ENCODE measurements at places on chromosomes 11 and 22. TPM values are rescaled to one million over a fixed set of nuclear protein-coding genes. Genes with fewer than 3 reads are reported as not detected.

Gene RBM7
- 5.3 TPM for polyA plus RNA-seq

Gene ARAP1
- polyA plus RNA-seq = 150 TPM

Gene SUSD2
- polyA plus RNA-seq = 30.8 TPM

Gene CDCA5
- 0.88 TPM for polyA plus RNA-seq

Gene KDM4D
- 0.40 TPM for polyA plus RNA-seq

Gene DMC1
- polyA plus RNA-seq = 0.13 TPM

Gene PTPRCAP
- polyA plus RNA-seq = 13.4 TPM

Gene SERHL2
- polyA plus RNA-seq = 3.4 TPM

Gene CTSW
- polyA plus RNA-seq = 2.9 TPM

Gene MN1
- polyA plus RNA-seq = 1.2 TPM

Gene GDPD4
- not detected for polyA plus RNA-seq

DNA sequence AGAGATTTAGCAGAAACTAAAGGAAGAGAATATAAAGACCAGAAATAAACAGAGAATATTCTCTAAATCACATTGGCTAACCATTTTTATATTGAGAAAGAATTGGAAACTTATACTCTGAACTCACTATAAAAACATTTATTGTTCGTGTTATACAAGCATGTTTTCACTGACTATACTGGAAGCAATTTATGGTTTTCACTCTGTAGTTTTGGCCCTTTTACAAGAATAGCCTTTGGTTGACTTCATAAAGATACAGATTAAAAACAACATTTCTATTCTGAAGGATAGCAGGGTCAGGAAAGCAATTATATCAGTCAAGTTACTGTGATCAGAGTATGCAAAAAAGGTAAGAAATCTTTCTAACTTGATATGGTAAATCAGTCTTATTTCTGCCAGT is 965.7 kb upstream of the FAT3 start:
- DNase-seq = no peak

GRCh38 chr11:73907191-73907590 is 30.4 kb downstream of the PAAF1 start:
- peak; percentile 81 for DNase-seq

DNA sequence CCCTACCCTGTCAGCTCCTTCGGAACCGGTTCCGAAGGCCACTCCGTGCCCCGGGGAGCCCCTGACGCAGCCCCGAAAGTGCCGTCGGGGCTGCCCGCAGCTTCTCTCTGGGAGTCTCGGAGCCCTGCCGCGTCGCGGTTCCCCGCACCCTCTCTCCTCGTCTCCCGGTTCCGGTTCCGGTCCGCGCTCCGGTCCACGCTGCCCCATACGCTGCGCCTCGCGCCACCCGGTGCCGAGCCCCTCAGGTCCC is 618 bp downstream of the MTA2 start:
- no peak for DNase-seq

GRCh38 chr11:23509023-23509422 is 648.7 kb upstream of the CCDC179 start:
- DNase-seq = no peak

- no peak for DNase-seq
These were observed 103.5 kb downstream of the MICAL2 start for GRCh38 chr11:12213883-12214282.

GRCh38 chr11:61954851-61955421 is 4.8 kb downstream of the BEST1 start:
- DNase-seq = peak; percentile 62

DNA sequence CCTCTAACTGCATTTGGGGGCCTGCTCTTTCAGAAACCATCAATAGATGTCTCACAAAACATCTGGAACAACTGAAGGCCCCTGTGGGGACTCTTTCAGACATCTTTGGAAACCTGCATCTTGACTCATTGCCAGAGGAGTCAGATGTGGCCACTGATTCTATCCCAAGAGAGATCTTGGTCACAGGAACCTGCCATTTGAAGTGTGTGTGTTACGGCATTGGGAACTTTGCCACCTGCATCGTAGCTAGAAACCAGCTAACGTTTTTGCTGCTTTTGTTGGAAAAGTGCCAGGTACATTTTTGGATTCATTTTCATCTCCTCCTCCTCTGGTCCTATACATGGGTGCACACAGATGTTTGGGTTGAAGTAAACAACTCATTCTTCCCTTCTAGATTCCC is 4.3 kb downstream of the SRRD start:
- DNase-seq = no peak

GRCh38 chr11:72069200-72069599 is 11.1 kb downstream of the NUMA1 start:
- DNase-seq = no peak

GRCh38 chr22:43385770-43386641 is 25.8 kb upstream of the MPPED1 start:
- peak; percentile 77 for DNase-seq

GRCh38 chr11:108616549-108616948 is 23.0 kb upstream of the EXPH5 start:
- no peak for DNase-seq

DNA sequence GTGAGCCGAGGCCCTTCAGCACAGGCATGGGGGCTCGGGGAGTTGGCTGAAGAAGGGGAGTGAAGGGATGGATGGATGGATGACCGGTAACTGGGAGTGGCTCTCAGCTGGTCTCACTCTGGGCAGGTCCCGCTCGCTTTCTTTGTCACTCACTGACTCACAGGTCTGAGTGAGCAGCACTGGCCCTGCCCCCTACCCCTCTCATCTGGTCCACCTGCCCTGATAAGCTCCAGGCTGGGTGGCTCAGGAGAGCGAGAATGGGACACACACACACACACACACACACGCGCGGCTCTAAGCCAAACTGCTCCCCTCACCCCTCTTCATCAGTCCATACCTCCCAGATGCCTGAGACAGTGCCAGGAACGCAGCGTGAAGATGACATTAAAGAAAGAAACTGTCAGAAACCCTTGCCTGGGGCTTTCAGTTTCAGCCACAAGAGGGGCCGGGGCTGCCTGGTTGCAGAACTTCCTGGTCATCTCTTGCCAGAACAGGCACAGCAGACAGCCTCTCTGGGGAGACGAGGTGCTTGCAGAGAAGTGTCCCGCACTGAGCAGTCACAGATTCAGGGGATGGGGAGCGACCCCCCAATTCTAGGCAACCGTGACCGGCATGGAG is 16.5 kb upstream of the SHISAL1 start:
- DNase-seq = no peak

- no peak for DNase-seq
These were observed 232.4 kb downstream of the MIAT start for GRCh38 chr22:26889802-26890201.

- no peak for DNase-seq
These were observed 50.1 kb downstream of the DDX6 start for GRCh38 chr11:118740892-118741291.

DNA sequence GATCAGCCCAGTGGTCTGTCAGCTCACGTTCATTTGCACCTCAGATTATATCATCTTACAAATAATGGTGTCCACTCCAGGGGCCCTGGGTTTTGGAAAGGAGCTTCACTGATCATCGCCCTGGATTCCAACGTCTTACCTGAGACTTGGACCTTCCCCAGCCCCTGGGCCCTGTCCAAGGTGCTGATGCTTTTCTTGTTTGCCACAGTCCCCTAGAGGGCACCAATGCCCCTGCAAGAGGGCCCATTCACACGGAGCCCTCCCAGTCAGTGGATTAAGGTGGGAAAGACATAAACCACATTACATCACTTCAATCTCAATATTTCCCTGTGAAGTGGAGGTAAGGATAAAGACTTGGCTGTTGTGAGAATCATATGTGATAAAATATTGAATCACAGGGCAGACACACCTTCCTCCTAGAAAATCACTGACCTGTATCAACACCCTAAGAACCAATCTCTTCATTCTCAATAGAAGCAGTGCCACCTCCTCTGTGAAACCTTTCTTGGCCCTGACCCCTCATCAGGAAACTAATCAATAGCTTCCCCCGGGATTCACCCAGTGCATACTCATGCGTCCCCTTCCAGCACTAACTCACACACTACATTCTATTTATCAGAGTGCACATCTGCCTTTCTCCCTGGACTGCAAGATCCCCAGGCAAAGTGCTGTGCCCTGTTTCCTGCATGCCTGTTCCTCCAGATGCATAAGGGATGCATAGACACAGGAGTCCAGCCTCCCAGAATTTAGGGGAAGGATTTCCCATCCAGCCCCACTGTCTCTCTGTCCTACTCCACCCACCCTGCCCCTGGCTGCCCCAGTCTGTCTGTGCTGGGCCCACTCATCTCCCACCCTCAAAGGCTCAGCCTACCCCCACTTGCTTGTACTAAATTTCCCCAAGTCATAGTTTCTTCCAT is 167.0 kb downstream of the BUD13 start:
- DNase-seq = peak; percentile 22

DNA sequence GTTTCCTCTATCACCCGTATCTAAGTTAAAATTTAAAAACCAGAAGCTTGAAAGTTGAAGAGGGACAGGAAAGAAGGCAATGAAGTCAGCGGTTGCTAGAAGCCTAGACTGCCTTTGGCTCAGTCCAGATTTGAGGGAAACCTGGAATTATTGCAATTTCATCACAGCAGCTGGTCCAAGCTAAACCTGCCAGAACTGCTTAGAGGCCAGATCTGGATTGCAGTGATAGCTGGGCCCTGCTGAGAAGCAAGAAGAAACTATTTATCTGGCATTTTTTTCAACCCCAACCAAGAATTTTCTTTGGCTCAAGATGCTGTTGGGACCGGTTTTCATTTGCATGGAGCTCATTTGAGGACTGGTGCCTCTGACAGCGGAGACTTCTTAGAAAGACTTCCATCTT is 121.5 kb upstream of the TEAD1 start:
- DNase-seq = peak; percentile 33

- no peak for DNase-seq
These were observed 8.0 kb upstream of the MRPL16 start for GRCh38 chr11:59818572-59818971.

DNA sequence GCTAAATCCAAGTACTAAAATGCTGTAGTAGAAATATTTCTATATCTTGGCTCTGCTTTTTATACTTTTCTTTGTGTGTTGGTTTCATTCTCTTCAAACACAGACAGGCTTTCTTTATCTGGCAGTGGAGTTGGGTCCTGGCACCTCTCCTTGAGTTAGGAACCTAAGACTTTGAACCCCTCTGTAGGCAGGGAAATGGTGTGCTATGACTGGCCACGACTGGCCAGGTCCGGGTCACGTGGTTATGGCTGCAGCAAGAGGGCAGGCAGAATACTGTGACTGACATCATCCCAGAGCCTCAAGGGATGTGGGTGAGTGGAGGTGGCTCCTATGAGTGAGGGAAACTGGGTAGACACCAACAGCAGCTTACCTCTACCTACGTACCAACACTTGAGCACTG is 42.0 kb downstream of the APIP start:
- no peak for DNase-seq

GRCh38 chr11:35250621-35251020 is 111.7 kb downstream of the CD44 start:
- peak; percentile 7 for DNase-seq

DNA sequence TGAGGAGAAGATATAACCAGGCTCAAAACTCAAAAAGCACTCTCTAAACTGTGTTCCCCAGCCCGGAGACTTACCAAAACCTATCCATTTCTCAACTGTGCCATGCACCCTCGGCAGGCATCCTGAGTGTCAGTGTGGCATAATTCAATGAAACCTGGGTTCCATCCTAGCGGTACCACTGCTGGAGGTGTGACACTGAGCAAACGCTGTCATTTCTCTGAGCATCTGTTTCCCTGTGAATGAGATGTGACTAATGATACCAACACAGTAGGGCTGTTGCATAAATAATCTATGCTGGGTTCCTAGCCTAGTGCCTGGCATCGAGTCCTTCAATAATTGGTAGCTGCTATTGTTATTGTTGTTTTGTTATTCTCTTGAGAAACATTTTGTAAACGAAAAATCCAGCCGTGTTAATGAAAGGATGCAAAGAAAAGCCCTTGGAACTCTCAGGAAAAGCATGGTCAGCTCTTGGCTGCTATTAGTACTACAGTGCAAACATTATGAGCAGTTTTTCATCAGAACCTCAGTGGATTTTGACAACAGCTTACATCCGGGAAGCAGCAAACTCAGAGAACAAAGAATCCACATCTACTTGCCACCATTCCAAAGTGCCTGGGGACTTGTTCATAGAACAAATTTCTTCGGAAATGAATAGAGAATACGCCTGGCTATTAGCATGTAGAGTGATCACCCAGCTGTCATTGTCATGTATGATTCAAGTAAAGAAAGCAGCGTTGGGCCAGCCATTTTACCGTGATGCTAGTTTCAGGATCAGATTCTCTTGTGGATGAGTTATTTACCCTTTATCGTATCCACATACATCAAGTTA is 53.7 kb downstream of the TECTA start:
- no peak for DNase-seq

DNA sequence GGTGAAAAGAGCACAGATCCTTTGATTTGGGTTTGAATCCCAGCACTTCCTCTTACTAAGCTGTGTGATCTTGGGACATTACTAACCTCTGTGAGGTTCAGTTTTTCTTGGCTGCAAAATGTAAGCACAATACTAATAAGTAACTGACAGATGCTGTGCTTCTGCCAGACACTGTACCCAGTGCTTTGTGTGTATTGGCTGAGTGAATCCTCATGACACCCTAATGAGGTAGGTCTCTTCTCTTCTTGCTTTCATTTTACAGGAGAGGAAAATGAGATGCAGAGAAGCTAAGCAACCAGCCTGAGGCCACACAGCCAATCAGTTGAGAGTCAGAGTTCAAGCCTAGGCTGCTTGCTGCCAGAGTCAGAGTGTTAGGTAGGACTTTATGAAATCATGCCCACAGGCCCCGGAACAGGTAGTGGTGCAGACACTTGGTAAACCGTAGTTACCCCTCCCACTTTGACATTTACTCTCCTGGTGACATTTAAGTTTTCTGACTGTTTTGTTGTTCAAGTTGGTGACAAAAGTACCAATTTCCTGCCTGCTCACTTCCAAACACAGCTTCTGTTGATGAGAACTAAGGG is 21.2 kb downstream of the PTPRJ start:
- no peak for DNase-seq

DNA sequence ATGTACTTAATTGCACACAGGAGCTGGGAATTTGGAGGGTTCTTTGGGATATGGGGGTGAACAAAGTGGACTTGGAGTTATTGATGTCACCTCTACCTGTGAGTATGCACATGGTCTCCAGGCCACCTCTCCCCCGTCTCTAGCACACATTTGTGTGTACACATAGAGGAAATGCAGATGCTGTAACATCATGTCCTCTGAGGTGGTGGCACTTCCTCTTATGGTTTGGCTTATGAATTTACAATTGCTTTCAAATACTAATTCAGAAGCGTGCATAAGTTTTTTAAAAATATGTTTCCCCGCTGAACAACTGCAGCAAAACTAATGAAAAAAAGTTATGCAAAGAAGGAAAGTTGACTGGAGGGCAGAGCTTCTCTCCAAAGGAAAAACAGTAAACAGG is 152.0 kb upstream of the TENM4 start:
- DNase-seq = no peak
